ENCODE measurements at places on chromosomes 5 and 9.

DNA sequence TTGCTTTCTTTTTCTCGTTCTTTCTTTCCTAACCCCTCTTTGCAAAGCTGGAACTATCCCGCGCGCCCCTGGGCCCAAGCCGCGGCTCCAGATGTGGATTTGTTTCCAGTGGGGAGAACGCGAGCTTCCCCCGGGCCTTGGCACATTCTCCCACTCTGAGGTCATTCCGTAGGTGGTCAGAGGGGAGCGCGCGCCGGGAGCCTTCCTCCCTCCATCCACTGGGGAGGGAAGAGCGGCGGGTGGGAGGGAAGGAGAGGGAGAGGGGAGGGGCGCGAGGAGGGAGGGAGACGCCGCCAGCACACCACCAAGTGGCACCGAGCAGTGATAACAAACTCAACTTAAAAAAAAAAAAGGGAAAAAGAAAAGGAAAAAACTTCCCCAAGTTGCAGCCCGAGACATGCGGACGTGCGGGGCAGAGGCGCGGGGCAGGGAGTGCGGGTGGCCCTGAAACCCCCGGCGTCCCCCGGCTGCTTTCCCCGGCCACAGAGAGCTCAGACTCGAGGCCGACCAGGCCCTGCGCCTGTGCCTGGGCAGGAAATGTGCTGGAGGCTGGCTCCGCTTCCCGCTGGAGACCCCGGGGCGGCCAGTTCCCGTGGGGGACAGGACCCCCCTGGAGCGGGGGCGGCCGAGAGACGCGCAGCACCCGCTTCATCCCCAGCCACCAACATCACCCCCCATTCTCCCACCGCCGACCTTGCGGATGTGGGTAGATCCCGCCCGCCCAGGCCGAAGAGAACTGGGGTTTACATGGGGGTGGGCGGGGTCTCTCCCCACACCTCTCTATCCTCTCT is 3.1 kb downstream of the IER5L start:
- DNase-seq = peak; percentile 59

DNA sequence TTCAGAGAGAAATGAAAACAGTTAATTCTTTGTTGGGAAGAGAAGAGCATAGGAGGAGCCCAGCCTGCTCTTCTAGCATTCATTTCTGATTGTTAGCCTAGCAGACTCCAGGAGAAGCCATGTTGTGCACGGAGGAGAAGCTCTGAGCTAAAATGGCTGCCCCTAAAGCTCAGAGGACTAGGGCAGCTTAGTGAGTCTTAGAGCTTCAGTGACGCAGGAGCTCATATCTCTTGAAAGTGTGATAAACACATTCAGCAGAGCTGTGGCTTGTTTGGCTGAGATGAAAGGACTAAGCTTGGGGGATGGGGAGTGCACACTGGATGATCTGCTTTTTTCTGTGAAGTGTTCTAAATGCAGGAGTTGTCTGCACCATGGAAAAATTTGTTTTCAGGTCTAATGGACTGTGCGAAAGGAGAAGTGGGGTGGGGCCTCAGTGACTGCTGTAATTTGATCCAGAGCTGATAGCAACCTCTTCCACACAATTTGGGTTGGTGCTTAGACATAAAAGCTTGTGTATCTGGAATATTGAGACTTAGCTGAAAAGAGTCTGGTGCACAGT is 58.5 kb downstream of the ZNF462 start:
- DNase-seq = peak; percentile 51

DNA sequence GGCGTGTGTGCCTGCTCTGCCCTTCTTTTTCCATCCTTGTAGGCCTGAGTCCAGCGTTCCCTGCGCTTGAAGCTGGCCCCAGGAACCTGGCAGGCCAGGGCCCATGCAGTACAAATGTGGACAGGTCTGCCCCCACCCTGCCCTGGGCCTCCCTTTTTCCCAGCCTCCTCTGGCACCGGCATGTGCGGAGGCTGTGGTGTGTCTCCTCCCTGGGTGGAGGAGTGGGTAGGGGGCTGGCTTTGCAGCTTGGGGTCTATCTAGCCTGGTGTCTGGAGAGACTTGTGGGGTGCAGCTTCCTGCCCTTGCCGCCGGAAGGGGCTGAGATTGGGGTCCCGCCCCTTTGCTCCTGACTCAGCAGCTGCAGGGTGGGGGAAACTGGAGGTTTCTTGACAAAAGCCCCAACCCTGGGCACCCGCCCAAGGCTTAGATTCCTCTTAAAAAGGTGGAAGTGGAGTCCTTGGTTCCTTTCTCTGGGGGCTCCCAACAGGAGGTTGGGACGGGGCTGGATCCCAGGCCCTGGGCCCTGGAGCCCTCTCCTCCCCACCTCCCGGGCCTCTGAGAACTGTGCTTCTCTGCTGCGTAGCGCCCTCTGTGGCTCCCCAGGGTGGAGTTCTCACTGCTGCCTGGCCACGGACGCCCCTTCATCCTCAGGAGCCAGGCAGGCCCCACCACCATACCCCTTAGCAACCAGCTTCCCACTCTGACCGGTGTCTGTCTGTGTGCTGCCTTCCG is 18.0 kb downstream of the RXRA start:
- peak; percentile 47 for DNase-seq

- DNase-seq = no peak
These were observed 251.8 kb downstream of the CWC27 start for GRCh38 chr5:65020492-65020891.

DNA sequence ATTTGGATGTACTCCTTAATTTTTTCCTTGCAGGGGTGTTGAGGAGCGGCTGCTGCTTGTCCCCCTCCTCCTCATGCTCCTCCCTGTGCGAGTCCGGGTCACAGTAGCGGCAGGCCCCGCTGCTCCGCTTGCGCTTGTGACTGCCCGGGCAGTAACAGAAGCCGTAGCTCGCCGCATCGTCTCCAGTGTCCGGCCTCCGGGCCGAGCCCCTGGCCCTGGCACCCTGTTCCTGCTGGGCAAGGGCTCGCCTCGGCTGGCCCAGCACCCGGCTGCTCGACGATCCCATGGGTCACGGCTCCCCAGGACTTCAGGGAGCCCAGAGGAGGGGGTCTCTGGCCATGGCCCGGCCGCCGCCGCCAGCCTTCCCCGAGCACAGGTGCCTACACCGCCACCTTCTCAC is at the start of gene GMCL2:
TSS of gene GMCL2 (minus strand) at position 358 of the 400 bp plus-strand sequence. CDS start at position 286, 72 bp downstream.
- DNase-seq = no peak

DNA sequence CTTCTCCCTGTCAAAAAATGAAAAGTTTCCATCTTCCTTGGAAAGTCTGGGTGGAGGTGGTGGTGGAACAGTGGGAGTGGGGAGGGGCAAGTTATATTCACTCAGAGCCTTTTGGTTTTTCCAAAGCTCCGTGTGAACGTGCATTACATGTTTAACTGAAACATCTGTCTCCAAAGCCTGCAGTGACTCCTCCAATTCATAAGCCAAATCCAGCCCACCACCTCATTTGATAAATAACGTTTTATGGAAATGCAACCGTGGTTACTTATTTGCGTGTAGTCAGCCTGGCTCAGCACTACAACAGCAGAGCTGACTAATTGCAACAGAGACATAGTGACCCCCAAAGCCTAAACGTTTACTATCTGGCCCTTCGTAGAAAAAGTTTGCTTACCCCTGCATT is 13.9 kb downstream of the TNFSF8 start:
- DNase-seq = no peak
